Glomerular endothelial cell (primary cell): ENCODE measurements at places on chromosomes 16 and 17. TPM values are rescaled to one million over a fixed set of nuclear protein-coding genes. Genes with fewer than 3 reads are reported as not detected.
A peak's percentile ranks its signal among the peaks of the same experiment; 100 is the strongest.

Gene GAS2L2
- not detected in 2 replicates for total RNA-seq

Gene MFAP4
- total RNA-seq, result not detected in 2 replicates

Gene CYBC1
- 56.0 and 76.7 TPM in 2 replicates for total RNA-seq

Gene CCL1
- total RNA-seq, result not detected in 2 replicates

Gene NHLRC4
- total RNA-seq, result 2.7 and 3.3 TPM in 2 replicates

- DNase-seq, result no peak
Observed at GRCh38 chr16:78212674-78213073, 113.2 kb downstream of the WWOX start.

DNA sequence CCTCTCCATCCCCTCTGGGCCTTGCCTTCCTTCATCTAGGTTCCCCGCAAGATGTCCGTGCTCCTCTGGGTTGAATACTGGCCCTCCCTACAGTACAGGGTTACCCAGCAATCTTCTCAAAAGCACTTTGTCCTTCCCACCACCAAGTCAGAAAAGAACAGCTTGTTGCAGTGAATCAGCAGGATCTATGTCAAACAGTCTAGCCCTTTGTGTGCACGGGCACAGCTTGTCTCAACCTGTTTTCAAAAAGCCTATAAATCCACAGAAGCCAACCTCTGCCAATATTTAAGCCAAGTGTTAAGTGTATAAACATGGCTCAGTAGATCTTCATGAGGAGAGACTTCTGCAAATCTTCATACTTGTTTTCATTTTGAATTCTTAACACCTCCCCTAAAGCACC is 25.2 kb downstream of the C17orf67 start:
- no peak for DNase-seq

GRCh38 chr16:56151621-56152020 is 39.7 kb upstream of the GNAO1 start:
- DNase-seq, result no peak

- DNase-seq, result no peak
Observed at GRCh38 chr17:65220732-65221131, 83.6 kb downstream of the RGS9 start.

DNA sequence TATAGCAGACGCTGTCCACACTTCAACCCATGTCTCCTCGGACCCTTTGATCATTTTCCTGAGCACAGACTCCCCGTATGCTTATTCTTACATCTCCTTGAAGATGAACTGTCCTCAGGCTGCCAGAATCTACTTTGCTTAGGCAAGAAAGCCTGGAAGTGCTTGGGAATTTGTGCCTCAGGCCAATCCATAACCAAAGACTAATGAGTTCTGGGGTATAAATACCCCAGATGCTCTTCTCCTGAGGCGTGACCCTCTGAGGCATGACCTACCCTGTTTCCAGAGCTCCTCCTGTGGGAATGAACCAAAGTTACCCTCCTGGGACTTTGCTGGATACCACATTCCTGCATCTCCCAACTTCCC is 10.1 kb upstream of the TEKT3 start:
- no peak for DNase-seq

DNA sequence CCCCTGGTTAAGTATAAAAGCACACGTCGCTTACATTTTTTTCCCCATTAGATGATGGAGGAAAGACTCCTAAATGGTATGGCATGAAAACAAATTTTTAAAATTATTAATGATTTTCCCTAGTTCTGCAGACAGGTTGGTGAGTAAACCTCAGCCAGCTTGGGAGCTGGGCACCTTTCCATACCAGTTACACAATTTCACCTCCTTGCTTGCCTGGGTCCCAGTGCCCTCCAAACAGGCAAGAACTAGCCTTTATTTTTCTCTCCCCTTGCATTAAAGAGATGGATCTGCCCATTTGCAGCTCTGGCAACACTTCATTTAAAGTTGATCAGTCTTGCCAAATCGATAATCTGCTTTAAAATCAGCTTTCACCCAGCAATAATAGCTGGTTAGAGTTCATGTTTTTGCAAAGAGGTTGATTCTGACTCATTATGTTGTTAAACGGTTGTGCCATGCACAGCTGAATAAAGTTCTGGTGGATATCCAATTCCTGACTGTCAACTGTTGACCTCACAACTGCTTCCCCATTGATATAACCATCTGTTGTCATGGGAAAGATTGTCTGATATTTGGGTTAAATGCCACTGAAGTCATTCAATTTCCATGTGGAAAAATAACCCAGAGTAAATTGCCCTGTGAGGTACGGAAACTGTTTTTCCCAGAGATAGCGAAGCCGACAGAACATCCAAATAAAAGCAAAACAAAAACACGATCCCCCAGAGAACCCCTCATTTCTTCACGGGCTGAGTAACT is 1.3 kb downstream of the C17orf58 start:
- DNase-seq, result peak; percentile 73

- no peak for DNase-seq
Observed at GRCh38 chr16:79500286-79500685, 100.3 kb downstream of the MAF start.

DNA sequence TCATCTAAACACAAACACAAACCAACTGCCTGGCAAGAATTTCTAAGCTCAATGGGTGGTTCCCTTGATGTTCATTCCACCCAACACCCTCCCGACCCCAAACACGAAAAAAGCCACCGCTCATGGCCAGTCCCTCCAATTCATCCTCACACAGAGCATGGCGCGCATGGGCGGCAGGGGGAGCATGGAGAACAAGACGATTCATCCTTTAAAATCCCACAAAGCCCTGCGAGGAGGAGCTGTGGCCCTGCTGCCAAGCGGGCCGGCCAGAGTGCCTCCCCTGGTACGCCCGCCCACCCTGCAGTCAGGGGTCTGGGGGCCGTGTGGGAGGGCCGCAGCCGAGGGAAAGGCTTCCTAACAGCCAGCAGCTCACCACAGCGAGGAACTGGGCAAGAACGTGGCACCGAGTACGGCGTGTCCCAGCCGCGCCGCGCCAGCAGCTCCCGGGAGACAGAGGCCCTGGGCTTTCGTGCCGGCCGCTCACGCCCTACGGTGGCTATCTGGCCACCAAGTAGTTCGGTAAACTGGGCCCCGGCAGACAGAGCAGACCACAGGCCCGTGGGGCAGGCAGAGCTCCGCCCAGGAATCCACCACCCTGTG is 60.9 kb downstream of the KLHDC4 start:
- no peak for DNase-seq

DNA sequence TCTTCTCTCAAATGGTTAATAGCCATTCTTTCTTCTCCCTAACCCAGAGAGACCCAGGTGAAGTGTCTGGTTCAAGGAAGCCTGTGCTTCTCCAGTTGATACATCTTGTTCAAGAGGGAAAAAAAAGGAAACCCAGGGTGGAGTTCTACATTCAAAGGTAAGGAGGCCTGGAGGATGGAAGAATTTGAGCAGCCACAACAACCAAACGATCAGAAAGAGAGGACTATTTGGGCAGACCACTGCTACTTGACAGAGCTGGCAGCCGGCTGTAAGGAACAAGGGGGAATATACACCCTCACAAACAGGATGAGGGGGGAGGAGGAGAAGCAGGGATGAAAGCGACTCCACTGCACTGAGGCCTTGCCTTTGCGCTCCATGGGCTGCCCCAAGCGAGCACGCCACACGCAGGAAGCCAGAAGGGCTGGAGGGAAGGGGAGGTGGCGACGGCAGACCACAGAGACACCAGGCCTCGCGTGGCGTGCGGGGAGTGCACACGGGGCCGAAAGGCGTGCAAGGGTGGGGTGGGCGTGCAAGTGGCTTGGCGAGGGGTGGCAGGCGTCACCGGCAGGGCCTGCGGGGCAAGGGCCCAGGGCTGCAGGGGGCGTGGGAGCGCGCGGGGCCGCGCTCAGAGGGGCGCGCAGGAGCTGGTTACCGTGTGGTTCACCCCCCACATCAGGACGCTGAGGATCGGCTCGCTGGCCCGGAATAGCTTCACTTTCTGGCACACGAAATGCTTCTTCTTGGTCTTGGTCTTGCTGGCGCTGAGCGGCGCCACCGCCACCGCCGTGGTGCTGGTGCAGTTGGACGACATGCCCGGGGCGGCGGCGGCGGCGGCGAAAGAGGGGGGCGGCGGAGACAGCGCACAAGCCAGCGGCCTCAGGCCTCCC is 499 bp downstream of the PIP4K2B start:
- DNase-seq, result no peak

GRCh38 chr17:13256545-13256944 is 238.7 kb upstream of the ELAC2 start:
- DNase-seq, result no peak

- no peak for DNase-seq
Observed at GRCh38 chr16:65546353-65546791, 424.5 kb upstream of the CDH11 start.

DNA sequence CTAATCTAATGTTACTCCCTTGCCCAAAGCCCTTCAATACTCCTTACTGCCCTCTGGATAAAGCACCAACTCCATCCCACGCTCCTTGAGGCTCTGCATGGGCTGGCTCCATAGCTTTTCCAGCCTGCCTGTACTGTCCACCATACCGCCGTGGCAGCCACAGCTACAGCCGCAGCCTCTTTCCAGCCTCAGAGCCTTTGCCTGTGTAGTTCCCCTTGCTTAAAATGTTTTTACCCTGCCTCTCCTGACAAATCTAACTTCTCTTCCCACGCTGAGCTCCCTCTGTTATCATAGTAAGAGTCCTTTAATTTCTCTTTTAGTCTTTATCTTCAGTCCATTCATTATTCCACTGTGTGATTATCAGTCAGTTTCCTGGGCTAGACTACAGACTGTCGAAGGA is 22.0 kb downstream of the TEX14 start:
- no peak for DNase-seq

- no peak for DNase-seq
Observed at GRCh38 chr17:51044976-51045375, 75.7 kb downstream of the SPAG9 start.
